ENCODE measurements at places on chromosomes 7 and 10.

GRCh38 chr10:112957640-112958092 is 7.6 kb downstream of the TCF7L2 start:
- DNase-seq = no peak

- peak; percentile 26 for DNase-seq
Observed at GRCh38 chr7:97145068-97145467, 27.6 kb downstream of the SDHAF3 start.

- no peak for DNase-seq
Observed at GRCh38 chr10:113301342-113301984, 251.4 kb upstream of the HABP2 start.

DNA sequence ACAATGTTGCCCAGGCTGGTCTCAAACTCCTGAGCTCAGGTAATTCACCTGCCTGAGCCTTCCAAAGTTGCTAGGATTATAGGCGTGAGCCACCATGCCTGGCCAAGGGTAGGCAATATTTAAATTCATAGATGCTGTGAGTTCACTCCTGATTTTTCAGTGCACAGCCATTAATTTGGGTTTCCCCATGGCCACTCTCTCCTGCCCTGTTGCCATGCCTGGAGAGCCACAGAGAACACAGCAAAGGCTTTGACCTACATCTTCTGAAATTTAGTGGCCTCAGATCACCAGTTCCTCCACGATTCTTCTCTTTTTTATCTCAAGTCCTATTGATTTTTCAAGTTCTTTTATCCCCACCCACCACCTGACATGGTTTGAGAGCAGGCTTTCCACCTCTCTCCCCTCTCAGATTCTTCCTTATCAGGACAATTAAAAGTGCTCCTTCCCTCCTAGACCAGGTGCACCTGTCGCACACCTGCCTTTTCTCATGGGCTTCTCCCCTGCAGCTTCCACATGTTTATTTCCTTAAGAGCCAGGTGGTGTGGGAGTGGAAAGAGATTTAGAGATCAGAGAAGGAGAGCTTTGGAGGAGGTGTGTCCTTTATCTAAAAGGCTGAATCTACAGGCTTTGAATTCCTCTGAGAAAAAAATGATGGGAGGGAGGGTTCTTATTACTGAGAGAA is 123.8 kb downstream of the ADRA2A start:
- DNase-seq = no peak

GRCh38 chr10:103492655-103493261 is 747 bp upstream of the NEURL1 start:
- no peak for DNase-seq

GRCh38 chr10:95403700-95404461 is 113.1 kb upstream of the PDLIM1 start:
- no peak for DNase-seq

GRCh38 chr7:110960811-110961210 is 130.1 kb upstream of the LRRN3 start:
- DNase-seq = peak; percentile 9

- peak; percentile 81 for DNase-seq
Observed at GRCh38 chr10:87095236-87095945, 385 bp downstream of the SHLD2 start.

DNA sequence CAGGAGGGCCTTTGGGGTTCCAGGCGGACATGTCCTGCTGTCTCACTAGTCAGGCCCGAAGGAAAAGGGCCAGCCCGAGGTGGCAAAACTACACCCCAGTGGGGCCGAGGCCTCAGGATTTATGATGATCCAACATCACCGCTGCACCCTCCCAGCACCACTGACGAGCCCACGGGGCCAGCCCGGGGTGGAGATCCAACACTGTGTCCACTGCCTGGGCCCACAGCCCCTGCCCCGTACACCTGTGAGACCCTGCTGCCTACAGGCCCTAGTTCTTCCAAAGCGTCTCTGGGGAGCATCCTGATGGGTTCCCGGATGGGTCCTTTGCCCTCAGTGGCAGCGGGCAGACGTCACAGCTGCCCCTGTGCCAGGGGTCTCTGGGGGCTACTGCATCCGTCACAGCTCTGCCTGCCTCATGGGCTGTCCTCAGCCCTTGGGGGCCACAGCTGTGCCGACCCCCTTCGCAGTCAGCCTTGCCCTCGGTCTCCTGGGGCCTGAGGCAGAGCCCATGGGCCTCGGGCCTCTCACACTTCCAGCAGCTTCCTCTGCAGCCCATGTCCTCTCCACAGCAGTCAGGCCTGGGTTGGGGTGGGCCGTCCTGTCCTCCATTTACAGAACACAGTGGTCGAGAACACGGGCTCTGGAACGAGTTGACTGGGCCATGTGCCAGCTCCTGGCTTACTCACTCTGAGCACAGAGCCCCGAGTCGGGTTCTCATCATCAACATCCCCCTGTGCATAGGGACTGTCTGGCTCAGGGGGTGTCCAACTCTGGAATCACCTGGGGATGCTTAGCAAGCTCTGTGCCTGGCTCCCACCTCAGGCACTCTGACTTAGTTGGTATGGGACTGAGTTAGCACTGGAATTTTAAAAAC is 64.9 kb downstream of the FOXL3 start:
- no peak for DNase-seq

DNA sequence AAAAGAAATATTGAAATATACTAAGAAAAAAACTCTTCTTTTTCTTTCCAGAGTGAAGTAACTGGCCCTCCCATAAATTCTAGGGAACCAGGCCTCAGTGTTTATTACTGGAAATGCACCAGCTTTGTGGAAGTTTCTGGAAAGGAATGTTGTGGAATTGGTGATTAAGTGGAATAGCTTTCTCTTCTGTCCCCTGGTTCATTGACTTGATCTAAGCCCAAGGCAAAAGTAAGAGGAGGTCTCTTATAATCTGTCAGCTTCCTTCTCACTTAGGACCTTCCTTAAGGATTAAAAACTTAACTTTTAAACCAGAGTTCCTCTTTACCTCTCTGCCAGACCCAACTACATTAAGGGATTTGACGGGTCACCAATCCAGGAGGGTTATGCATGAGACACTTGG is 266.2 kb downstream of the SLC25A13 start:
- DNase-seq = no peak

- no peak for DNase-seq
Observed at GRCh38 chr10:129695671-129696070, 228.6 kb downstream of the MGMT start.

DNA sequence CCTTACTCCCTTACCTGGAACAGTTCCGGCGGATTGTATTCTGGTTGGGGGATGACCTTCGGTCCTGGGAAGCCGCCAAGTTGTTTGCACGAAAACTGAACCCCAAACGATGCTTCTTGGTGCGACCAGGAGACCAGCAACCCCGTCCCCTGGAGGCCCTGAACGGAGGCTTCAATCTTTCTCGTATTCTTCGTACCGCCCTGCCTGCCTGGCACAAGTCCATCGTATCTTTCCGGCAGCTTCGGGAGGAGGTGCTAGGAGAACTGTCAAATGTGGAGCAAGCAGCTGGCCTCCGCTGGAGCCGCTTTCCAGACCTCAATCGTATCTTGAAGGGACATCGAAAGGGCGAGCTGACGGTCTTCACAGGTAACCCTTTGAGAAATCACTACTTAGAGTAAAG is 1.7 kb downstream of the TWNK start:
- no peak for DNase-seq

DNA sequence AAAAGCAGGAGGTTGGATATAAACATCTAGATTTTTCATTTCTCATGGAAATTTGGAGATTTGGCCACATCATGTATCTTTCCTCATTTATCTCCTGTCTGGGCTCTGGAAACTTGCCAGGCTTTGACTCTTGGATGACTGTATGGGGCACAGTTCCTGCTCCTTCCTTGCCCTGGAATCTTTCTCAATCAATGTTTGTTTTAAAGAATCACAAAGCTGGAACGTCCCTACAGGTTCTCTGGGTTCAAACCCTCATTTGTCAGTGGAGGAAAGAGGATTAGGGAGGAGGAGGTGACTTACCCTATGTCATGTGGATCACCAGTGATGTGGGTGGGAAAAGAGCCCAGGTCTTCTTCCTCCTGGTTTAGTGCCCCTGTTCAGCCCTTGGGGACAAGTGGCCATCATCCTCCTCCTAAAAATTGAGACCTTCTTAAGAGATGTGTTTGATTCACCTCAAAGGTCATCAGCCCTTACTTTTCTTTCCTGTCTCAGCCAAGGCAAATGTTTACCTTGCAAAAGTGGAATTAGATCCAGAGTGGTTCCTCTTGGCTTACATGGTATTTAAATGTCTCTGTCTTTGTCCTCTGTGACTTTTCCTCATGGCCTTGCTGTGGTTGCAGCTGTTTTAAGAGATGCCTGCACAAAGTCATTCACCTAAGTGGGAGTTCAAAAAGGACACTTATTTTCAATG is 38.8 kb upstream of the PDZD8 start:
- DNase-seq = peak; percentile 74

GRCh38 chr7:98531717-98532116 is 85.4 kb upstream of the NPTX2 start:
- no peak for DNase-seq

DNA sequence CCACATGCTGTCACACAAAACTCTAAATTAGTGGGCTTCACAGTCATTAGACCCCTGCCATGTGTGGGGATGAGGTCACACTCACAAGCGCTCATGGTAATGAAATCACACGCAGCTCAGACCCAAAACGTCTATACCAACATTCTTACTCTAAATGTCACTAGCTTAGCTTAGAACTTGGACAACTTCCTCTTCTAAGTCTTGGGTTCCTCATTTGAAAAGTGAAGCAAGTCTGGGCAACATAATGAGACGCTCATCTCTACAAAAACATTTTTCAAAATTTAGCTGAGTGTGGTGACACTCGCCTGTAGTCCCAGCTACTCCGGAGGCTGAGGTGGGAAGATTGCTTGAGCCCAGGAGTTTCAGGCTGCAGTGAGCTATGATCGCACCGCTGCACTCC is 92.7 kb upstream of the MACROH2A2 start:
- DNase-seq = no peak
